ENCODE measurements at places on chromosomes 13 and 19.

DNA sequence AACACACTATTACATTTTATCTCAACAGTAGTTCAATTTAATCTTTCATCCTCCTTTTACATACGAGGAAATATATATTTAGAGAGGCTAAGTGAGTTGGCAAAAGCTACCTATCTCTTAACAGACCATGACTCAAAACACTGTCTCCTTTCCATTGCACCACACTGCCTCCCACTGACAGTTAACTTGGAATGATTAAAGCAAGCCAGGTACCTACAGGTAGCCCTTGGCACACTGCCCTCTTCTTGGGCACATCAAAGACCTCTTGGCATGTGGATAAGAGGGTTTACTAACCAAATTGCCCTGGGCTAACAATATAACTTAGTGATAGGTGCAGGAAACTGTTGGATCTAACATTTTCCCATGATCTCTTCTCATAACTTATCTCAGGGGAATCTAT is 1.8 kb downstream of the ABHD13 start:
- DNase-seq: no peak
- peaks cover 22% of the 10 kb centered on the region for H3K4me1 ChIP-seq
- H3K4me3 ChIP-seq: no peak overlapping the region
- H3K27ac ChIP-seq: no peak overlapping the region
- no peaks in the 10 kb centered on the region for H3K36me3 ChIP-seq

DNA sequence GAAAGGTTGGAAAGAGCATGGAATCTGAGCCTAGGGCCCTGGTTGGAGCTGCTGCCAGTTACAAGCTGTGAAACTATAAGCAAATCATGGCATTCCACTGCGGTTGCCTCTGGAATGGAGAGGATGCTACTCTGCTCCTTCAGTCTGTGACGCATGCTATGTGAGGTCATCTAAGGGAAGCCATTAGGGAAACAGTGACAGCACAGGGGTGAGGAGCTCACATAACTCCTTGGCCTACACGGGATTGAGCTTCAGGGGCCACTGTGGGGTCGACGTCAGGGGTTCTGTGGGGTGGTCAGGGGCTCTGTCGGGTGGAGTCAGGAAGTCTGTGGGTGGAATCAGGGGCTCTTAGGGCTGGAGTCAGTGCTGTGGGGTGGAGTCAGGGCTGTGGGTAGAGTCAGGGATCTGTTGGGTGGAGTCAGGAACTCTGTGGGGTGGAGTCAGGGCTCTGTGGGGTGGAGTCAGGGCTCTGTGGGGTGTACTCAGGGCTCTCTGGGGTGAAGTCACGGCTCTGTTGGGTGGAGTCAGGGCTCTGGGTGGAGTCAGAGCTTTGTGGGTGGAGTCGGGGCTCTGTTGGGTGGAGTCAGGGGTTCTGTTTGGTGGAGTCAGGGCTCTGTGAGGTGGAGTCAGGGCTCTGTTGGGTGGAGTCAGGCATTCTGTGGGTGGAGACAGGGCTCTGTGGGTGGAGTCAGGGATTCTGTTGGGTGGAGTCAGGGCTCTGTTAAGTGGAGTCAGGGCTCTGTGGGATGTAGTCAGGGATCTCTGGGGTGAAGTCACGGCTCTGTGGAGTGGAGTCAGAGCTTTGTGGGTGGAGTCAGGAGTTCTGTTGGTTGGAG is 35.8 kb upstream of the MEDAG start:
- DNase-seq: no peak
- H3K4me3 ChIP-seq: no peak overlapping the region
- no peaks in the 10 kb centered on the region for H3K4me1 ChIP-seq
- no peaks in the 10 kb centered on the region for H3K27me3 ChIP-seq
- no peaks in the 10 kb centered on the region for H3K36me3 ChIP-seq

GRCh38 chr19:2824129-2824528 is 4.5 kb downstream of the ZNF554 start:
- H3K27me3 ChIP-seq: no peaks in the 10 kb centered on the region
- no peaks in the 10 kb centered on the region for H3K36me3 ChIP-seq
- no peak for DNase-seq
- H3K4me1 ChIP-seq: no peaks in the 10 kb centered on the region

GRCh38 chr13:93689333-93689732 is 462.7 kb downstream of the GPC6 start:
- no peaks in the 10 kb centered on the region for H3K36me3 ChIP-seq
- DNase-seq: no peak
- no peak overlapping the region for H3K27ac ChIP-seq

GRCh38 chr13:73987618-73988017 is 146.6 kb downstream of the KLF12 start:
- H3K27ac ChIP-seq: no peak overlapping the region
- H3K27me3 ChIP-seq: no peaks in the 10 kb centered on the region
- H3K4me1 ChIP-seq: no peaks in the 10 kb centered on the region
- no peaks in the 10 kb centered on the region for H3K36me3 ChIP-seq
- no peak overlapping the region for H3K4me3 ChIP-seq

DNA sequence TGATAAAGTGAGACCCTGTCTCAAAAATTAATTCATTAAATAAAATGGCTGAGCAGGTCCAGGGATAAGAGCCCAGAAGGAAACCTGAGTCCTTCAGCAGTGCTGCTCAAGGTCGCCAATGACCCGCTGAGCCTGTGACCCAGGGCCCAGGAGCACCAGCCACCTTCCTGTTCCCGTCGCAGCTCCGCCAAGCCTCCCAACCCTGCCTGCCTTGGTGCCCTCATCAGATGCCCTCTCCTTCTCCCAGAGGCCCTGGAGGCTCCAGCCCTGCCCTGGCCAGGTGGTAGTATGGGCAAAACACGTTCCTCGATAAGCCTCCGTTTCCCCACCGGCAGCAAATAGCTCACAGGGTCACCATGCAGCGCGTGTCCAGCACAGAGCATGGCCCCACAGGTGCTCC is 2.6 kb downstream of the REXO1 start:
- DNase-seq: no peak
- no peak overlapping the region for H3K4me3 ChIP-seq
- peaks cover 34% of the 10 kb centered on the region for H3K4me1 ChIP-seq
- H3K27me3 ChIP-seq: no peaks in the 10 kb centered on the region
- H3K27ac ChIP-seq: no peak overlapping the region

DNA sequence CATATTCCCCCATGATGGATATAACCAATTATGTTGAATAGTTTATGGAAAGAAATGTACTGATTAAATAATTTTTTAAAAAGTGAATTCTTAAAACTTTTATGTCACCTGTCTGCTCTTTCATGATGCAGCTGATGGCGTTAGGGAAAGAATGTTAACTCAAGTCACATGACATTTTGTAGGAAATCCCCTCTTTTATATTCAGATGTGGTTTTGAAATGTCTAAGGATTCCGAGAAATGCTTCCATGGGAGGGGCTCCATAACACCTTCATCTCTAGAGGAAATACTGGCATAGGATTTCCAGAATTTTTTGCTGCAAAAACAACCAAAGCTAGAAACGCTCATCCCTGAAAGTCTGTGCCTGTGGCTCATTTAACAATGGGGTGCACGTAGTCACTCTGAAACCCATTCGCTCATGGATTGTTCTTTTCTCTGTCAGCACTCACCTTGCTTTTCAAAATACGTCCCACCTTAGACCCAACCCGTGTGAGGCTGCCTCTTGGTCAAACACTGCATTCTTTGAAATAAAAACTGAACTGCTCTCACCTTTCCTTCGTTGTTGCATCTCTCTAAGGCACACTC is 288.9 kb downstream of the SHISA2 start:
- H3K4me3 ChIP-seq: no peak overlapping the region
- no peaks in the 10 kb centered on the region for H3K36me3 ChIP-seq
- H3K27me3 ChIP-seq: no peaks in the 10 kb centered on the region
- no peak for DNase-seq
- no peak overlapping the region for H3K27ac ChIP-seq

DNA sequence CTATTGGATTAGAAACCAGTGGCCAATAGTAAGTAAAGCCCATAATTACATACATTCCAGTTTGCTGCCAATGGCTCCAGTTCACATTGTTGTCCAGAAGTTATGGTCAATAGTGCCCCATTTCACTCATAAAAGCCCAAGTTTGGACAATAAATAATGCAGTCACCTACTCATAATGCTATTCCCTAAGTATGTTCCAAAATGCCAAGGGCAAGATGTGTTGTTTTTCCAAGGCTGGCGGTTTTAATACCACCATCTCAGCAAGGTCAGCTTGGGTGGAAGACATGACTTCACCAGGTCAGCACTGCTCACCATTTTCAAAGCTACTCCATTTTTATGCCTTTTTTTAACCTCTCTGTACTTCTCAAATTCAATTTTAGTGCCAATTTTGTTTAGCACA is 32.7 kb downstream of the KCTD12 start:
- no peak overlapping the region for H3K4me3 ChIP-seq
- no peaks in the 10 kb centered on the region for H3K27me3 ChIP-seq
- DNase-seq: no peak
- H3K4me1 ChIP-seq: no peaks in the 10 kb centered on the region
- H3K27ac ChIP-seq: no peak overlapping the region

GRCh38 chr13:24764276-24764630 is 284 bp downstream of the RNF17 start:
- H3K4me3 ChIP-seq: no peak overlapping the region
- no peaks in the 10 kb centered on the region for H3K4me1 ChIP-seq
- no peak for DNase-seq
- no peaks in the 10 kb centered on the region for H3K36me3 ChIP-seq
- H3K27ac ChIP-seq: no peak overlapping the region

DNA sequence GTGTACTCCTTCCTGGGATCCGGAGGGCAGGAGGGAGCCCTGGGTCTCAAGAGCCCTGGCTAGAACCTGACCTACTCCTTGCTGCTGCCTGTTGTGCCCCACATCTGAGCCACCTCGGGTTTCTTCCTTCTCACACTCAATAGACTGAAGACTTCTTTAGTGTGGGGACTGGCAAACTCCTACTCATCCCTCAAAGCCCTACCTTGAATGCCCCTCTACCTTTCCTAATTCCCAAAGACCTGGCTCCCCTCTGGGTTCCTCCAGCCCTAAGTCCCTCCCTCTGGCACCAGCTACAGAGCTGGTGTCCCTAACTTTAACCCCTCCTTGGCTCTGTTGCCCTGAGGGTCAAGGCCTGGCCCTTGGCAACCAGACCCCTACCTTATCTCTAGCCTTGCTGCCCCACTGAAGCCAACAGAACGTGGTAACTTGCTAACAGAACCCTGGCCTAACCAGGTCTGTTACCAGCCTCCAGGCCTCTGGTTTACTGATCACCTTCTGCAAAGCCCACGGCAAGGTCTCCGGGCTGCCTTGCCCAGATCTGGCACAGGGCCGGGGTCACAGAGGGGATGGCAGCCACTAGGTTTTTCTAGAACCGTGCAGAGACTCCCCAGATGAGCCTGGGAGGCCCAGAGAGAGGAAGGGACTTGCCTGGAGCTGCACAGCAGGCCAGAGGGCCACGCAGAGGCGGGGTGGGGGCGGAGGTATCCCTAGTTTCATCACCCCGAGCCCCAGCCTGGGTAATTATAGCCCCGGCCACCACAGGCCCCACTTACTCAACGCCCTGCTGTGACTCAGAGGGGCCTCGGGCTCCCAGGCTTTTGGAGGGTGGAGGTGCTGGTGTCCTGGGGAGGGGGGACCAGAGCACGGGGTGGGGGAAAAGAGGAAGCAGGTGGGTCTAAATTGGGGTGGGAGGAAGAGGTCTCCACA is 15.3 kb downstream of the ZBTB7A start:
- peak overlapping the region; percentile 20 for H3K4me3 ChIP-seq
- peaks cover 21% of the 10 kb centered on the region for H3K4me1 ChIP-seq
- peaks cover 41% of the 10 kb centered on the region for H3K36me3 ChIP-seq

GRCh38 chr19:42278452-42279154 is 9.6 kb downstream of the CIC start:
- H3K4me3 ChIP-seq: no peak overlapping the region
- no peaks in the 10 kb centered on the region for H3K36me3 ChIP-seq
- H3K4me1 ChIP-seq: peaks cover 3% of the 10 kb centered on the region

- H3K27ac ChIP-seq: no peak overlapping the region
- no peak for DNase-seq
Observed at GRCh38 chr19:30390356-30390988, 18.3 kb downstream of the ZNF536 start.

GRCh38 chr19:49930483-49931011 is 1.2 kb upstream of the NUP62 start:
- no peaks in the 10 kb centered on the region for H3K27me3 ChIP-seq
- H3K36me3 ChIP-seq: no peaks in the 10 kb centered on the region
- H3K4me1 ChIP-seq: peaks cover 26% of the 10 kb centered on the region

DNA sequence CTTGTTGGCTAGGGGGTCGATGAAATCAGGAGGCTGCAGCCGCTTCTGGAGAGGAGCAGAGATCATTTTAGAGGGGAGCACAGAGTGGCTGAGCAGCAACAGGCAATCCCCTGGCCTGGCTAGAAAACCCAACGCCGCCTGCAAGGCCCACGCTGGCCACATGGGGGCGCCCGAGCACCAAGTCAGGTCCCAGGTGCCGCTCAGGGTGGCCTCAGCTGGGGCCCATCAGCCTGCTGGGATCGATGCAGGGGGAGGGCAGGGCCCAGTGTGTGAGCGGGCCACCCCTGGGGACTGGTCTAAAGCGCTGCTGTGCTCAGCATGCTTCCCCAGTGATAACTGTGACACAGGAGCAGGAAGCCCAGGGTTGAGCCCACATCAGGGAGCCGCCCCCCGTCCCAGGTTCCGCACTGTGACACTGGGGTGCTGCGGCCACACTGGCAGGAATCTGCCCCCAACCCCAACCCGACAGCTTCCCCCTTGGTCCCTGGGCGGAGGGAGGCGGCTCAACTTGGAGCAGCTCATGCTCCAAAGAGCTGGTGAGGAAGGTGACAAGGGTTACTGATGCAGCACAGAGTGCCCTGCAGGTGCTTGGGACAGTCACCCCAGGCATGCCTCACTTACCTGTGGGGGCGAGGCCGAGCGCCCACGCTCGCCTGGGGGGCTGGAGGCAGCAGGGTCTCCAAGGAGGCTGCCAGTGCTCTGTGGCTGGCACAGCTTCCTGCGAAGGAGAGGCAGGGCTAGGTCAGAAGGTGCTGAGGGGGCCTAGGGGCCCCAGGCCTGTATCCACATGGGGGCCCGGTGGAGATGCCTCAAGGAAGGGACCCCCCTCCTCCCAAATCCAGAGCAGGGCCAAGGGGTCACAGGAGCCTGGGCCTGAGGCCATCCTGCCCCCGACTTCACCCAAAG is 13.3 kb upstream of the ISYNA1 start:
- no peak overlapping the region for H3K27ac ChIP-seq
- H3K27me3 ChIP-seq: no peaks in the 10 kb centered on the region
- H3K36me3 ChIP-seq: peaks cover 10% of the 10 kb centered on the region

GRCh38 chr13:106155411-106155810 is 380.1 kb downstream of the EFNB2 start:
- no peak overlapping the region for H3K27ac ChIP-seq
- no peak overlapping the region for H3K4me3 ChIP-seq
- no peak for DNase-seq
- H3K36me3 ChIP-seq: no peaks in the 10 kb centered on the region

DNA sequence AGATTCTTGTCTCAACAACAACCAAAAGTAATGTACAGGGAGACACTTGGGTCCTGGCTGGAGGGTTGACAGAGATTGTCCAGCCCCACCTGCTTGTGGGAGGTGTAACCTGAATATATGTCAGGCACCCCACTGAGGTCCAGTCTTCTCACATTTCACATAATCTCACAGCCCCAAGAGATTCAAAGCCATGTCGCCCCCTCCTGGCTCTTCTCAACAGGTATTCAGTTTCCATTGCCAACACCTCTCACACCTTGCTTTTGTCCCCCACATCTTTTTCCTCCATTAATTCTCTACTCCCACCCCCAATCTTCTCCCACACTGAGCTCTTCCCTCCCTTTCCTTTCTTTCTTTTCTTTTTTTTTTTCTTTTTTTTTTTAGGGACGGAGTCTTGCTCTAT is 11.2 kb downstream of the UNC13A start:
- no peaks in the 10 kb centered on the region for H3K4me1 ChIP-seq
- H3K36me3 ChIP-seq: no peaks in the 10 kb centered on the region
- DNase-seq: no peak
- H3K27me3 ChIP-seq: no peaks in the 10 kb centered on the region
- H3K4me3 ChIP-seq: no peak overlapping the region
- H3K27ac ChIP-seq: no peak overlapping the region

- H3K36me3 ChIP-seq: no peaks in the 10 kb centered on the region
- DNase-seq: no peak
- H3K4me3 ChIP-seq: peak overlapping the region; percentile 51
- H3K27me3 ChIP-seq: peaks cover 29% of the 10 kb centered on the region
Observed at GRCh38 chr13:21672796-21673538, 2.1 kb downstream of the FGF9 start.

All from right lobe of liver (tissue), 6 donors.